Activated CD8-positive, alpha-beta memory T cell treated with anti-CD3 and anti-CD28 coated beads for 1 hour (primary cell): ENCODE measurements at places on chromosomes 12 and 14.

GRCh38 chr14:64915797-64916196 lies 1.5 kb downstream of the CHURC1 start:
- DNase-seq, result no peak

- no peak for DNase-seq
Observed at GRCh38 chr12:131863711-131864396, 30.6 kb upstream of the ULK1 start.

- DNase-seq, result no peak
Observed at GRCh38 chr14:95486875-95487668, 29.4 kb downstream of the SYNE3 start.

GRCh38 chr12:915090-915489 lies 34.4 kb downstream of the RAD52 start:
- DNase-seq, result no peak

DNA sequence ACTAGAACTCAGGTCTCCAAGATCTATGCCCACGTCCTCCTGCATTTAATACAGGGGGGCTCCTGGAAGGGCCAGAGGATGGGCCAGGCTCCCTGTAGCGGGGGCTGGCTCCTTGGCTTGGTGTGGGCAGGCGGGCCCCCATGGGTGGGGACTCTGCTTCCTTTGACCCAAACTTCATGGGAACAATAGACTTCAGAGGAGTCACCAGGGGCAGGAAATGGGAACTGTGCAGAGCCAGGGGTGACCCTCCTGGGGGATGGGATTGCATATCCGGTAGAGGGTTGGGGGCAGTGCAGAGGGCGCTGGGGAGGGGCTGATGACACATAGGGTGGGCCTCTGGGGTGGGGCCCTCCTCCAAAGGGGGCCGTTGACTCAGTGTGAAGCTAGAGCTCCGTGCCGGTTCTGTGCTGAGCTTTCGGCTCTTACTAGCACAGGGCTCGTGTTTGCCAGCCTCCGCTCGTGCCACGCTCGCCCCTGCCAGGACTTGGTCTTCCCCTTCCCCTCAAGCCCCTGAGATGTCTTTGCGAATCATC lies 4.6 kb downstream of the TEAD4 start:
- no peak for DNase-seq

GRCh38 chr12:99567072-99567471 lies 80.5 kb upstream of the GARIN6 start:
- no peak for DNase-seq

DNA sequence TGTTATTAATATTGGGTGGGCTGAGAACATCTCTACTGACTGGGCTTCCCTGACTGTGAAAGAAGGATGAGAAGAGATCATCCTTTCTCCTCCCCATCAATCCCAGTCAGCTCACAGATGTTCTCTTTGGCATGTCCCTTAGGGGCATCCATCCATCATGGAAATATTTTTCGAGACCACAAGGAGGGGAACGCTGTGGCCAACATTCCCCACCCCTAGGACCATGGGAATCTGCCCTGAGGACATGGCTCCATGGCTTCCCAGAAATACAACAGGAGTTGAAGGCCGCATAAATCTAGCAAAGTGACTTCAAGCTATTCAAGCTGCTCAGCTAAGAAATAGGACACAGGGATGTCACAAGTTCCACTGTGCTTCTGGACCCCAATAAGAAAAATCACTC lies 456.8 kb downstream of the MED13L start:
- no peak for DNase-seq

GRCh38 chr14:91125271-91125660 lies 11.4 kb downstream of the DGLUCY start:
- DNase-seq, result no peak

DNA sequence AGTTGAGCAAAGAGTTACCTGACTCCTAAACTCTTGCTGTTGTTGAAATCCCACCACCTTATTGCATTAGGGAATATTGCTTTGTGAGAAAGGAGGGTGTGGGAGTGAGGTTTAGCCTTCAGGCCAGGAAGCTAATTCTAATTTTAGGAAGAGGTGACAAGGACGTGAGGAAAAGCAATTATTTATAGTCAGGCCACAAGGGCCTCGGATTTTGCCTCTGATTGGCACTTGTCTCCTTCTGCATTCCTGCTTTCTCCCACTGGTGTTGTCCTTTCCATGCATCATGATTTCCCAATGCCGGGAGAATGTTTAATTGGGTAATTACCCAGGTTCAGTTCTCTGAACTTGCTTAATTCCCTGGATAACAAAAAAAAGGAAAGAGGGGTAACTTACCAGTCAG lies 37.9 kb upstream of the SLC38A2 start:
- no peak for DNase-seq

- DNase-seq, result no peak
Observed at GRCh38 chr14:74981462-74981782, 21.3 kb upstream of the EIF2B2 start.

GRCh38 chr12:40153432-40153831 lies 47.6 kb upstream of the SLC2A13 start:
- DNase-seq, result no peak

GRCh38 chr14:105168093-105168420 lies 519 bp downstream of the JAG2 start:
- no peak for DNase-seq

DNA sequence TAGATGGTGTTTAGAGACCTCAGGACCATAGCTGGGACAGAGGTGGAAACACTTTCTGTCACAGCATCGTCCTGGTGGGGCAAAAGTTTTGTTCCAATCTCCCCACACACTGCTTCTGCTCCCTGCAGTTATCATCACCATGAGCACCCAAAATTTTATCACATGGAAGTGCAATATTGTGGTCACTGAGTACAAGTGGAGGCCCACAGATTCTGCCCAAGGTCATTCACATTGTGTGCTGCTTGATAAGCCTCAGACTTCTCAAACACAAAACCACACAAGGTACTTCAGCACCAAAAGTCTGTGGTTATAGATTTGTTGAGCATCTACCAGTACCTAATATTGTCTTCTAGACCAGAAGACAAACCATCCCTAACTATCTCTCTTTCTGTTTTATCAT lies 554 bp upstream of the KRT77 start:
- no peak for DNase-seq

DNA sequence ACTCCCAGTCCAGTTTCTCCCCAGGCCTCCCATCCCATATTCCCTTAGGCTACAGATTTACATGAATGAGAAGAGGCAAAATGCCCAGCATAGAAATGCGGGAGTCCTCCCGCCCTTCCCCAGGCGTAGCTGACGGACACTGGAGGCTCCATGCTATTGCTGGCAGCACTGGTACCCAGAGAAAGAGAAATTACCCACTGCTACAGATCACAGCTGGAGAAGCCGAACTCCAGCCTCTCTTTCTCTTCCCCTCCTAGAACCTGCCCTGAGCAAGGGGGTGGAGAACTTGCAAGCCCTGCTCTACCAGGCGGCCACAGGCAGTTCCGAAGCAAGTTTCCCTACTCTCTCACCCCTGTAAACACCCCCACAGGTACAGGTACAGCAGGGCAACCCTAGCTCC lies 3.6 kb downstream of the LTBR start:
- DNase-seq, result no peak

DNA sequence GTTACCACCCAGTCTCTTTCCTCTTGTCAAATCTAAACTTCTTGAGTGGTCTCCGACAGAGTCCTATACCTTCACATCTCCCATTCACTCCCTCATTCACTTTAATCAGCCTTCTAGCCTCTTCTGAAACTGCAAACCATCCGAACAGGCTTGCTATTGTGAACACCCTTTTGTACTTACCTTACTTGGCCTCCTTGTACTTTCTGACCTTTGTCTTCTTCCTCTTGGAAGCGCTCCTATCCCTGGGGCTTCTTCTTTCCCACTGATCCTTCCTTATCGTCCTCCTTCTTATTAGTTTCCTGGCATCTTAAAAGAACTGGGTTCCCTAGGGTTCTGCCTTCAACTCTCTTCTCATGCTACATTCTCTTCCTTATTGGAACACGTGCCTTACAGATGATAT lies 76.9 kb upstream of the HIF1A start:
- DNase-seq, result no peak
